Upper lobe of right lung (tissue), 1 donor: ENCODE measurements at places on chromosomes 4 and X. TPM values are rescaled to one million over a fixed set of nuclear protein-coding genes. Genes with fewer than 3 reads are reported as not detected.

Gene SHOX
- total RNA-seq = not detected

Gene STBD1
- total RNA-seq = 9.4 TPM

Gene TMEM47
- 33.6 TPM for total RNA-seq

Gene FOXR2
- total RNA-seq = not detected

Gene CSAG3
- not detected for total RNA-seq

Gene GABRA4
- not detected for total RNA-seq

Gene F8A2
- total RNA-seq = not detected

Gene IL13RA2
- not detected for total RNA-seq

Gene AMTN
- not detected for total RNA-seq

Gene RPL10
- 2,677 TPM for total RNA-seq

Gene LAGE3
- total RNA-seq = 15.1 TPM

GRCh38 chrX:119194621-119195020 lies 41.5 kb upstream of the PGRMC1 start:
- DNase-seq = no peak

GRCh38 chr4:98728433-98728832 lies 70.0 kb upstream of the TSPAN5 start:
- DNase-seq = no peak

GRCh38 chrX:136541294-136541693 lies 9.3 kb downstream of the VGLL1 start:
- DNase-seq = no peak

GRCh38 chrX:151984328-151984727 lies 9.9 kb upstream of the GABRE start:
- DNase-seq = no peak

GRCh38 chrX:107674480-107675364 lies 46.4 kb downstream of the PRPS1 start:
- peak; percentile 69 for DNase-seq

DNA sequence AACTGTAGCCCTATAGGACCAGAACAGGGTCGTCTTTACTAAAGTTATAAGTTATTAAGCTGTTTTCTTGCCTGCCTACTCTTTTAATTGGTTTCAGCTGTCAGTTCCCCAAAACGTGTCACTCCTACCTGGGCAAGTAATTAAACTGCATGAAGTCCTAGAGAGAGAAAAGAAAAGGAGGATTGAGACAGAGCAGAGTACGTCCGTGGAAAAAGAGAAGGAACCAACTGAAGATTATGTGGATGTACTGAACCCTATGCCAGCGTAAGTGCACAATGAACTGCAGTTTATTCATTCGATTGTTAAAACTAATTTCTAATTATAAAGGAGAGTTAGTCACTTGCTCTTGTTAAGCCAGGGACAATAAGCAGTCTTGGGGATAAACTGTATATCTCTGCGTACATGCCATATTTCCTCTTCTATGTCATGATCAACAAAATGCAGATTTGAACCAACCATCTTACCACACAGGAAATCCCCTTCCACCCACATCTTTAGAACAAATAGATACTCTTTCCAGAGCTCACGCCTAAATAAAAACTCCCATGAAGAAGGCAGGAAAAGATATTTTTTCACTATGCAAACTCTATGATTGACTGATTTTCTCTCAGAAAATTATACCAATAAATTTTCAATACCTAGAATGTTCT lies 22.8 kb downstream of the STAP1 start:
- DNase-seq = no peak

DNA sequence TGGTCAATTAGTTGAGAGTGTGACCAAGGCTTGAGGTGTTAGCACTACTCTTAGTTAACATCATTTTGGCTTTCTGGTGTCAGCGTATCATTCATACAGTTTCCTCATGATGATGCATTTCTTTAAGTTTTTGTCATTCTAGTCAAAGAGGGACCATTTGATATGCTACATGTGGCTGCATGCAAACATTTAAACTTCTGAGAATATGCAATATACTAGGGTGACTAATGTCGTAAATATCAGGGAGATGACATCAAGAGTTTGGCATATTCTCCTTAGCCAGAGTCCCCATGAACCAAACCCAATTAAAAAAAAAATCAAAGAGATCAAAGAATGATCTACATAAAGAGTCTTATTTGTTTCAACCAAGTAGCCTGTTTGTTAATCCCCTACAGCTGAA lies 537.4 kb upstream of the PCDH7 start:
- no peak for DNase-seq

DNA sequence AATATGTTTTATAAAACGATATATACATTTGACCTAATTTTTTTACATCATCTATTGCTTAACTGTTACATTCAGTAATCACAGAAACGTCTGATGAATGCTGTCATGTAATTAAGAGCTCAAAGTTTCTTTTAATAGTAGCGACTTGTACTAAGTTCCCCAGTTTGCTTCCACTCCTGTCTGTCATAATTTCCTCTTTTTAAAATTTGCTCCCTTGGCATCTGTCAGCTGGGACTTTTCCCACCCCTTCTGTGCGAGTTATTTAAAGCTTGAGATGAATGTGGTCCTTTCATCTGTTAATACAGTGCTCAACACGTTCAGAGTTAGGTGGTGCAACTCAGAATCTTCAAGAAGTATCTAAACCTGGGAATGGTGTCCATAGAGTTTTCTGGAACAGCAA lies 1.2 kb downstream of the RAP1GDS1 start:
- DNase-seq = no peak

GRCh38 chr4:72112514-72113156 lies 80.8 kb downstream of the NPFFR2 start:
- no peak for DNase-seq

GRCh38 chr4:99329876-99330275 lies 8.7 kb upstream of the ADH1B start:
- DNase-seq = no peak

DNA sequence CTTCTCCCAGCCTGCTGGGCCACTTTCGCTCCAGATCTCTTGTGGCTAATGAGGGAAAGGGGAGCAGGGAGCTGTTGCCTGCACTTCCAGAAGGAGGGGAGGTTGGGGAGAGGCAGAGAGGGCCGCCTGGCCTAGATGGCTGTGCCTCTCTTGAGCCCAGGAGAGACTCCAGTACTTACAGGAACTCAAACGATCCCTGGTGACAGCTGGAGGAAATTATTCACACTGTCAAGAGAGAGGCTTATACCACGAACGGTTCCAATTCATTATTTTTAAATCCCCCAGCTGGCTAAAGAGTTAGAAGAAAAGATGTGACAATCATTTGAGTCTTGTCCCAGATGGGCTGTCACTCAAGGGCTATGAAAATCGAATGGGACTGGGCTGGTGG lies 96.1 kb downstream of the PHKA2 start:
- DNase-seq = no peak

GRCh38 chr4:144739511-144740033 lies 93.6 kb downstream of the HHIP start:
- no peak for DNase-seq

DNA sequence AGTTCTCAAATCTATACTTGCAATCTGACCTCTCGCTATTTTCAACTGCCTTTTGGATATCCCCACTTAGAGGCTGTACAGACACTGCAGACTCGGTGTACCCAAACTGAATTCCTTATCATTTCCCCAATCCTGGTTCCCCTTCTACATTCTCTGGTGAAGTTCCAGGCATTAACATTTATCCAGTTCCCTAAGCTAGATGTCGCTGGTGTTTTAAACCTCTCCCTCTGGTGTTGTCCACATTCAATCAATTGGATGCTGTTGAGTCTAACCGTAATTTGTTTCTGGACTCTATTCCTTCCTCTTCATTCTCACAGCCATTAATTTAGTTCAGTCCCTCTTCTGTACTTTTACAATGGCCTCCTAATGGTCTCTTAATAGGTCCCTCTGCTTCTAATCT lies 7.2 kb upstream of the STK26 start:
- DNase-seq = no peak

- DNase-seq = no peak
Observed at GRCh38 chr4:110501826-110502225, 25.9 kb downstream of the ENPEP start.

GRCh38 chr4:121792966-121793365 lies 8.2 kb upstream of the EXOSC9 start:
- DNase-seq = no peak

GRCh38 chr4:54256491-54257486 lies 27.7 kb downstream of the PDGFRA start:
- DNase-seq = no peak

DNA sequence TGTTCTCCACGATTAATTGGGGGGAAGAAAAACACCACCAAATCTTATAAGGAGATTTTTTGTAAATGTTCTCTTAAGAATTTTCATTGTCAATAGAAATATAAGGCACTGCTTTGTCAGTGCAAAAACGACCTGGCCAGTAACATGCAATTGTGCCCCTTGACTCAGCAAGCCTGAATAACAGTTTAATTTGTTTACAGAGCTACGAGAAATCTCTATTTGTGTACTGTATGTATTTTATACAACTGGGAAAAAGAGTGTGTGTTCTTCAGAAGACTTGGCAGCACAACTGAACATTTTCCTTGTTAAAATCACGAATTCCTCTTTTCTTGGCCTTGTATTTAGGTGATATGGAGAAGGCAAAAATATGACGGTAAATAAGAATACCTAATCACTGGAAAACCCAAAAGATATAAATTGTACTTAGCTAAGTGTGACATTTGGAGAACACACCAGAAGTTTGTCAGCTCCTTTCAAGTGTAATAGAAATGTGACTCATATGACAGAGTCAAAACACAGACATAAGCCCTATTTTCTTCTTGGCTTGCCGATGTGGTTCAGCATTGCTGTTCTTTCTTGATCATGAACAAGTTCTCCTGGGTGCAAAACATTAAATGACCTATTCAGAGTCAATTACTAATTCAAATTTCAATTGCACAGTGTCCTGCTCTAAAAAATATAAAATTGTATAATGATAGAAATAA lies 945.0 kb upstream of the INTU start:
- no peak for DNase-seq

DNA sequence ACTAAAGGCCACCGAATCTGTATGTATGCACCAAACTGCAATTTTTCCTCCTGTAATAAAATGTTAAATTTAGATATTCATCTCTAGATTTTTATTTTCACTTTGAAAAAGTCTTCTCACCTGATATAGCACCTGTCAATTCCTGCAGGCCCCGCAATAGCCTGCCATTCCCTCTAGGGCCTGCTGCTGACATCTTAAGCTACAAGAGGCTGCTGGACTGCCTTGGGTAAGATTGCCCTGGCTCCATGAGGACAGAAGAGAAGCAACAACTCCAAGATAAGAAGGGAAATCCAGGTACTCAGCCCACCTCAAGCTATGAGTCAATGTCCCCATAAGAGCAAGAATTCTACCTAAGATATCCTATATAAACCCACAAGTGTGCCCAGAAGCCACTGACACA lies 230.2 kb upstream of the AGTR2 start:
- DNase-seq = no peak

DNA sequence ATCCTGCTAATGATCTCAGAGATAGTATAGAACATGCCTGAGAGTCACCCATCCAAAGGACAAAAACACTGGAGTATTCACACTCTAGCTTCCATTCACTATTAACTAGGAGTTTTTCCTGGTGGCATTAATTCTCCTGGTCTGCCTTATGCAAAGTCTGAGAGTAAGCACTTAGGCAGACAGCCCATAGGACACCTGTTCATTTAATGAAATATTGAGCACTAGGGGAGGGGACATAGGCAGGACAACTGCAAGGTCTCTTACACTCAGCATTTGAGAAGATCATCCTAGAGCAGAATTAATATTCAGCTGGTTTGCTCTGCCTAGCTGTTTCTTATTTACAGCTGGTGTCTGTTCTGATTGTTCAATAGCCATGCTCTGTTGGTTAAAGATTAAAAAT lies 508.5 kb downstream of the CENPC start:
- no peak for DNase-seq

DNA sequence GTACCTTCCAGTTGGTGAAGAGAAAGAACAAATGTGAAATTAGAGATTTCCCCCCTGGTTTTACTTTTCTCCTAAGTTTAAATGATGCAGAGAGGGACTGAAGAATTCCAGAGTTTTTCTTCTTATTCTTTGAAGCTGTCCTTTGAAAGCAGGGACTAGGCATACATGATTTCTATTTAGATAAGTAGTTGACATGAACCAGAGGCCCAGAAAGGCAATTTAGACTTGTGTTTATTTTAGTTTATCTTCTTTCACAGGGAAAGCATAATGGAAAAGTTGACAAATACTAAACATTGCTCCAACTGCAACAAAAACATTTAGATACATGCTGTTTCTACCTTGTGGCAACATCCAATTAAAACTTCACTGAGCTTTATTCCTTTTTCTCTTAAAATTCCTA lies 32.0 kb downstream of the PTPN13 start:
- no peak for DNase-seq

GRCh38 chrX:9927698-9928482 lies 39.3 kb upstream of the CLDN34 start:
- no peak for DNase-seq

- DNase-seq = no peak
Observed at GRCh38 chr4:120672558-120673147, 249.9 kb downstream of the PRDM5 start.

- DNase-seq = no peak
Observed at GRCh38 chr4:55321707-55322264, 24.3 kb upstream of the SRD5A3 start.

GRCh38 chr4:6180841-6181631 lies 19.3 kb downstream of the JAKMIP1 start:
- no peak for DNase-seq

- no peak for DNase-seq
Observed at GRCh38 chr4:37522996-37523395, 163.2 kb downstream of the RELL1 start.

- no peak for DNase-seq
Observed at GRCh38 chr4:114136069-114136468, 156.6 kb upstream of the ARSJ start.

DNA sequence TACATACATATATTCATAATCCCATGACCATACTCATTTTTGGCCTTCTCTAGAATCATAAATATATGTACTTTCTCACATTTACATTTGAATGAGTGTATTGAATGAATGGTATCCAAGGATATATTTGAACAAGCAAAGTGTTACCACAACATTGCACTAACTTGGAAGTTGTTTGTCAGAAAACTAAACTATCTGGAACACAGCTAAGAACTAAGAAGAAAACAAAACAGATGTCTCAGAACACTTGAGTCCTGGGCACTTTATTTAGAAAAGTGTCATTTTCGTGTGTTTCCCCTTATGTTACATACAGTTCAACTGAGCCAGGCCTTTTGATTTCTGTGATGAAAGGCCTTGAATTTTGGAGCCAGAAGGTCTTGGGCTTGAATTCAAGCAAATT lies 466.7 kb upstream of the FAT1 start:
- no peak for DNase-seq

DNA sequence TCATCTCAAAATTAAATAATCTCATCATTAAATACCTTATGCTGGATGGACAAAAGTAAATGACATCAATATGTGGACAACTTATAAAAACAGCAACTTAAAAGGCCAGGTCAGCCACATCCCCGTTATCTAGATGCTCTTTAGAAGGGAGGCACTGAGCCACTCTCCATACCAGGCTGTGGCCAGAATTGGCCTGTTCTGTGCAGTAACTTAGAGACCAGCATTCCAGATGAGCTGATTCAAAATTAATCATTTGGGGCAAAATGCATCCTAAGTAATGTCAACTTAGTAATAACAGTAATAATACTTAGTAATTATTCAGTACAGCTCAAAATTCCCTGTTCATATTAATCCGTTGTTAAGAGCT lies 373.6 kb downstream of the FBXW7 start:
- DNase-seq = no peak

GRCh38 chr4:152156442-152156841 lies 379.4 kb downstream of the FBXW7 start:
- DNase-seq = no peak
